ENCODE measurements at places on chromosomes 7 and 10. TPM values are rescaled to one million over a fixed set of nuclear protein-coding genes. Genes with fewer than 3 reads are reported as not detected.

The OR6V1 gene
- not detected for total RNA-seq

The COPS6 gene
- total RNA-seq, result 133 TPM

The FGL2 gene
- total RNA-seq, result 58.2 TPM

The BPGM gene
- total RNA-seq, result 30.0 TPM

The EGFR gene
- 24.2 TPM for total RNA-seq

The ECHDC3 gene
- total RNA-seq, result 4.4 TPM

The ITPRIP gene
- total RNA-seq, result 9.6 TPM

The PNLIP gene
- total RNA-seq, result not detected

The SERPINE1 gene
- total RNA-seq, result 240 TPM

The MYOF gene
- total RNA-seq, result 218 TPM

The ATOH7 gene
- not detected for total RNA-seq

The RELN gene
- 0.74 TPM for total RNA-seq

The SPDYE11 gene
- not detected for total RNA-seq

The TRPV5 gene
- not detected for total RNA-seq

The LIPJ gene
- total RNA-seq, result under 0.01 TPM

The PLEKHA1 gene
- 12.7 TPM for total RNA-seq

The GJC3 gene
- total RNA-seq, result under 0.01 TPM

The MYO3A gene
- not detected for total RNA-seq

The EBLN1 gene
- not detected for total RNA-seq

The LMTK2 gene
- 7.0 TPM for total RNA-seq

The CTTNBP2 gene
- total RNA-seq, result 0.28 TPM

The STEAP1B gene
- total RNA-seq, result 6.9 TPM

The AOAH gene
- not detected for total RNA-seq

The DMBT1 gene
- under 0.01 TPM for total RNA-seq

The CYP2C18 gene
- total RNA-seq, result not detected

The NUPR2 gene
- total RNA-seq, result not detected

The AKAP9 gene
- total RNA-seq, result 35.8 TPM

The TIMM23B gene
- 17.4 TPM for total RNA-seq

The ADD3 gene
- 205 TPM for total RNA-seq

The ANAPC16 gene
- total RNA-seq, result 43.5 TPM

The TASOR2 gene
- 42.8 TPM for total RNA-seq

The ERV3-1 gene
- total RNA-seq, result 6.9 TPM

The NMT2 gene
- 44.6 TPM for total RNA-seq

The PLPP4 gene
- total RNA-seq, result 0.46 TPM

The ATRNL1 gene
- 0.18 TPM for total RNA-seq

The C7orf25 gene
- 3.3 TPM for total RNA-seq

The CYP3A7 gene
- 0.14 TPM for total RNA-seq

The CCDC146 gene
- 3.1 TPM for total RNA-seq

The FAM131B gene
- 1.00 TPM for total RNA-seq

The FAM237B gene
- not detected for total RNA-seq

The IMPDH1 gene
- total RNA-seq, result 61.6 TPM

The NPSR1 gene
- not detected for total RNA-seq

The RNF32 gene
- total RNA-seq, result 1.1 TPM

The MRPS17 gene
- total RNA-seq, result 14.6 TPM

The SYT15B gene
- 0.57 TPM for total RNA-seq

The STOX1 gene
- total RNA-seq, result 0.14 TPM

The GIMAP7 gene
- 0.09 TPM for total RNA-seq

The VAX1 gene
- total RNA-seq, result not detected

The INHBA gene
- total RNA-seq, result 38.9 TPM

The SFRP4 gene
- total RNA-seq, result 9.0 TPM

The SPDYE18 gene
- 0.14 TPM for total RNA-seq

The CALML3 gene
- under 0.01 TPM for total RNA-seq
